Foreskin melanocyte (primary cell): ENCODE measurements at places on chromosomes 7 and 10.

GRCh38 chr7:42039921-42040320 is 197.1 kb downstream of the GLI3 start:
- DNase-seq: no peak

DNA sequence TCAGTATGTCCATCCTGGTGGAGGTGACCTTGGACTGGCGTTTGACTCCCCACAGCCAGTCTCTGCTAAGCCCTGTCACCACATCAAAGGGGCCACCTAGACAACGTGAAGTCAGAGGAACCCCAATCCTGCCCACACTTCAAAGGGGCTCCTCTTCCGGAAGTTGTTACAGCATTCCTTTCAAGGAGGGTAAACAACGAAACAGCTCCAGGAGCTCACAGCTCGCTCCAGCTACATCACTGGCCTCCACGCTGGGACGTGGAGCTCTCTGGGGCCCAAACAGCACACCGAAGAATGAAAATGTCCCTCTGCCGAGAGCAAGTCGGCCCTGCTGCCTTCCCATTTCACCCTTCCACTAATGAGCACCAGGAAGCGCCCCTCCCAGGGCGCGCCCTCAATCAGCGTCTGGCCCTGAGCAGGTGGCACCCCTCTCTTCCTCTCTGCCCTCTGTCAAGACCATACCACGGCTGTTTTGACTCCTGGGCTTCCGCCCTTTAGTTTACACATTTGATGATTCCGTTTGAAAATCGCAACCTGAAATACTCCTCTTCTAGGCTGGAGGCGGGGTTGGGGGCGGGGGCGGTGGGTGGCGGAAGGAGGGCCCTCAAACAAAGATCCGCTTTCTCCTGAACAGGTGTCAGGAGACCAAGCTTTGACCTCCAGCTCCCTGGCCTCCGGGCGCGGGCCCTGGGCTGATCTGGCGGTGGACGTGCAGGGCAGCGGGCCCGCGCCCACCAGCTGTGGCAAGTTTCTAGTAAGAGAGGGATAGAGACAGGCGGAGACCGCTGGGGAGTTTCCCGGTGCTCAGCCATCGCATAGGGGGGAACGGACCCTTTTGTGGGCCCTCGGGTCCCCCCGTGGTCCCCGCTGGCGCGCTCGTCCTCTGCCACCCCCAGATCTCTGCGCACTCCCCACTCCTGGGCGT is 53.1 kb upstream of the KDM7A start:
- no peak for DNase-seq

DNA sequence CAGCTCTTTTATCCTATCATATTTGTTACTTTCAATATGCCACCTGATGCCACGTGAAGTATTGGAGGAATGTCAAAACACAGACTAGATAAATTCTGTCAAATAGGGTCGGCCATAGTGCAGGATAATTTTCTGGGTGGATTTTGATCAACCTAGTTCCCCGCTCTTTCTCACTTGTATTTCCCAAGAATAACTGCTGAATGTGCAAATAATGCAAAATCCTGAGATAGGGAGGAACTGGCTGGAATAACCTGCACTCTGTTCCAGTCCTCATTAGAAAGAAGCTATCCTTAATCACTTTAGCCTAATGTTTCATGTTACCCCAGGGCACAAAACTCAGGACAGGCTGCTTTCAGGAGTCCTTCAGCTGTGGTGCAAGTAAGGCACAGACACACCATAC is 33.9 kb downstream of the ZWINT start:
- no peak for DNase-seq

- no peak for DNase-seq
Observed at GRCh38 chr7:159197066-159197975, 52.7 kb upstream of the VIPR2 start.

- no peak for DNase-seq
Observed at GRCh38 chr7:19752020-19752419, 21.4 kb downstream of the TMEM196 start.

GRCh38 chr7:19728716-19729115 is 19.9 kb upstream of the POLR1F start:
- no peak for DNase-seq
